ENCODE measurements at places on chromosomes 4 and X.

- DNase-seq: no peak
Measured at GRCh38 chr4:16118090-16118489, 34.3 kb upstream of the PROM1 start.

GRCh38 chr4:78542373-78542772 lies 9.2 kb upstream of the ANXA3 start:
- no peak for DNase-seq

- no peak for DNase-seq
Measured at GRCh38 chr4:186827534-186827897, 103.9 kb upstream of the FAT1 start.

DNA sequence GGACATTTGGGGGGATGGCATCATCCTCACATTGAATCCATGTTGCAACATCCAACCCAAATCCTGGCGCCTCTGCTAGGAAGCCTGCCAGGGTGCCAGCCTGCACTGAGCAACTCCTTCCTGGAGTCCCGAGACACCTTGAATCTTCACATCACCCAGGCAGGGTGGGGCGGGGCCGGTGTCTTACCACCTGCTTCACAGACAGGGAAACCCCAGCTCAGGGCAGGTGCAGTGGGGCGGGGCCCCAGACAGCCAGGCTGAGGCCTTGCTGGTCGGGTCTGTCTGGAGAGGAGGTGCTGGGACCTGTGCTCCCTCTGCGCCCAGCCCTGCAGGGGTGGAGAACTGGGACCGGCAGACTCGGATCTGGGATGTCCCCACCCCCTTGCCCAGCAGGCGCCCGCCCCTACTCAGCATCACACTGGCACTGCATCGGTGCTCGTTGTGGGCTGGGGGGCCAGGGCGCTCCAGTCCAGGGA lies 31.5 kb upstream of the HTRA3 start:
- DNase-seq: no peak

DNA sequence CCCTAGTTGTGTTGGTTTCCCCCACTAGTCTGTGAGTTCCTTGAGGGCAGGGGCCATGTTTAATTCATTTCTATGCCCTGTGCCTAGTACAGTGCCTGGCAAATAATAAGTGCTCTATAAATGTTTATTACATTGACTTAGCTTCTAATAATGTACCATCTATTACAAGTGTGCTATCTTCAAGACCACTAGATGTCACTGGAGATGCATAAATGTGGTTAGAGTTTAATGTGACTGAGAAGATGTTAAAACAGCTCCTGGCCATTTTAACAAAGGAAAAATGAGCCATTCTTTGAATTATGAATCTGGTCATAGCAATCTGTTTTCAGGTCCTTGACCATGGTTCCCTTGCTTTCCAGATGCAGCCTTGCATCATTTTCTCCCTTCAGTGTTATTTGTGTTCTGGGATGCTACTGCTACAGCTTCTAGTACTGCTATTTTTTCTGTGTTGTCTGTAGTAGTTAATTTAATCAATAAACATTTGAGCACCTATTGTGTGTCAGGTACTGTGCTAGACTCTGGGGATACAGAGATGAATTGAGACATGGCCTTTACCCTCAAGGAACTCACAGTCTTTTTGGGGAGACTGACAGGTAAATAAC lies 43.2 kb downstream of the SLC9A6 start:
- DNase-seq: peak; percentile 49

- no peak for DNase-seq
Measured at GRCh38 chr4:168995537-168996295, 14.3 kb downstream of the CBR4 start.

- no peak for DNase-seq
Measured at GRCh38 chr4:89289312-89289711, 18.3 kb downstream of the GPRIN3 start.

- no peak for DNase-seq
Measured at GRCh38 chrX:12021698-12022097, 116.6 kb upstream of the FRMPD4 start.

DNA sequence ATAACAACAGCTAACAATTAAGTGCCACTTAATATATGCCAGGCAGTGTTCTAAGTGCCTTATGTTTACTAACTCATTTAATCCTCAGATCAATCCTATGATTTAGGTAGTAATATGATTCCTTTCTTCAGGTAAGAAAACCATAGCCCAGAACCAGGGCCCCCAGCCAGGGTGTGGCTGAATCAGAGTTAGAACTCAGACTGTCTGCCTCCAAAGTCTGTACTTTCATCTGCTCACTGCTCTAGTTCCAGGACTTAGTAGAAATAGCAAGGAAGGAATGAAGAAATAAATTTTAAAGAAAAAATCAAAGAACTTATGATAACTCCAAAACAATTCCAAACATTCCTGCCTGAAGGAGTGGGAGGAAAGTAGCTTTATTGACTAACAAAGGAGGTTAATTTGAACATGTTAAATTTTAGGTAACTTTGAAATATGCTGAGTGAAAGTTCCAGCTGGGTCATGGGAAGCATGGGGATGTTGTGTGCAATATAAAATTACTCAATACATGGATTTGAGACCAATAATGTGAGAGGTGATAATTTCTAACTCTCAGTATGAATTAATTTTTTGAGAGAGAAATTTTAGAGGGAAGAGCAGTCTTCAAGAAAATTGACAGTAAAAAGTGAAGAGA lies 8.8 kb upstream of the ADH1C start:
- no peak for DNase-seq

DNA sequence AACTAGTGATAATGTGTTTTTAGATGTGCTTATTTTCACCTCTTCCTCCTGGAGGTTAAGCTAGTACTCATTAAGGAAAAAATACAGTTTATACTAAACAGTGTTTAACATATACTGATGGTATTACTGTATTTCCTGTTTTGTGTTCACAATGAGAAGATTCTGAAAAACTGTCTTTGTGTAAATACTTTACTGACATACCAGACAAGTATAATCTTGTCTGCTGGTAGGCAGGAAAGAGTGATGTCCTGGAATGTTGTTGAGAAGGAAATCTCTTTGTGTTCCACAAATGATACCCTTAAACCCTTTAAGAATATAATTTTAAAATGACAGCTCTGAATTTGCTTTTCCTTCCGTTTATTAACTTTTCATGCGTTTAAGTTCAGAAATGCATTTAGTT lies 205.5 kb upstream of the NUDT6 start:
- no peak for DNase-seq

- no peak for DNase-seq
Measured at GRCh38 chrX:147779173-147779572, 132.5 kb upstream of the FMR1 start.

DNA sequence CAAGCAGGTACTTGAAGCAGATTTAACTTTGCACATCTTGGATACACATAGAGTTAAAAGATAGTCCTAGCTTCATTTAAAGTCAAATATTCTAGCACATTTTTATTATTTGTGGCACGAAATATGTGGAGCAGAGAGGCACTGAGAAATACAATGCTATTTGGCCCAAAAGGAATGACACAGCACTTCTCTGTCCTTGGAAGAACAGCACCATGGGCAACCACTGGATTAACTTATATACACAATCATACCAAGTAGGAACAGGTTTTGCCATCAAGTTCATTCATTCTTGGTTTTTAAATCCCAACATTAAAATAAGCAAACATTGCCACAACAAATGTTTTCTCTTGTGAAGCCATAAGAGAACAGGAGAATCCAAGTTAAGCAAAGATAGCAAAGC lies 924 bp upstream of the ENAM start:
- DNase-seq: no peak

DNA sequence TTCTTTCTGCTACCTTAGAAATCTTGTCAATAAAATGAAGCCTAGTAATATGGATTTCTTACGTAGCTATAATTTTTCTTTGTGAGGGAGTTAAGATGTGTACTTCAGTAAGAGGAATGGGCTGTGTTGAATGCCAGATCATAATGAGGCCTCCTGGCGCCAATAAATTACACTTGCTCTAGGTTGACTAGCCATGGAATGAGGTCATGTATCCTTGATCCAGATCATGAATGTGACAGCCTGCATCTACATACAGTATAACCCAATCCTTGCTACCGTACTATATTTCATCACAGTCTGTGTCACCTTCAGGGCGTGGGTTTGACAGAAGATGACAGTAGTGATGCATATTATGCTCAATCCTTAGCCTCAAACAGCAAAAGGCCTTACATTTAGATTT lies 36.2 kb downstream of the NHS start:
- DNase-seq: no peak

Data from midbrain (tissue), 1 donor.